ENCODE measurements at places on chromosomes 1 and 21. TPM values are rescaled to one million over a fixed set of nuclear protein-coding genes. Genes with fewer than 3 reads are reported as not detected.

The EPHA10 gene
- total RNA-seq, result 0.16 TPM

The FCRL6 gene
- 1.1 TPM for total RNA-seq

- no peak for DNase-seq
Measured at GRCh38 chr1:17629460-17629859, 90.0 kb downstream of the ARHGEF10L start.

DNA sequence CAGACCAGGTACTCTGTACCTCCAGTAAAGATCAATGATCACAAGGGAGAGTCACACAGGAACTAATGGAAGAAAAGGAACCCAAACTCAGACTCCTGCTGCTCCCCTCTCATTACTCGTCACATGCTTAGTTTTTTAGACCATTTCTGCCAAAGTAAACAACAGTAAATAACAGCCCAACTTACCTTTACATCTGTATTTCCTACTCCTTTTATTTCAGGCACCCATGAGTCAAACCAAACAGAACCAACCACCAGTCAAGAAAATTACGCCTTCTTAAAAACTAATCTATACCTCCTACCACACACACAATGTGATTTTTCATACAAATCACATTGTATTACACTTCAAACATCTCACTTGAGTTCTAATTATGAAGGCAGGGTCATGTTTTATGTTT is 61.4 kb upstream of the HTR1D start:
- no peak for DNase-seq
